ENCODE measurements at places on chromosomes 11 and 22.

GRCh38 chr11:35118906-35119305 lies 20.1 kb upstream of the CD44 start:
- DNase-seq = no peak

GRCh38 chr11:70707821-70708220 lies 309.5 kb downstream of the CTTN start:
- no peak for DNase-seq

GRCh38 chr22:26942637-26942957 lies 285.2 kb downstream of the MIAT start:
- no peak for DNase-seq

DNA sequence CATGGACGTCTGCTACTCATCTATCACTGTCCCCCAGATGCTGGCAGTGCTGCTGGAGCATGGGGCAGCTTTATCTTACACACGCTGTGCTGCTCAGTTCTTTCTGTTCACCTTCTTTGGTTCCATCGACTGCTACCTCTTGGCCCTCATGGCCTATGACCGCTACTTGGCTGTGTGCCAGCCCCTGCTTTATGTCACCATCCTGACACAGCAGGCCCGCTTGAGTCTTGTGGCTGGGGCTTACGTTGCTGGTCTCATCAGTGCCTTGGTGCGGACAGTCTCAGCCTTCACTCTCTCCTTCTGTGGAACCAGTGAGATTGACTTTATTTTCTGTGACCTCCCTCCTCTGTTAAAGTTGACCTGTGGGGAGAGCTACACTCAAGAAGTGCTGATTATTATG lies 9.2 kb upstream of the OR9Q2 start:
- no peak for DNase-seq

DNA sequence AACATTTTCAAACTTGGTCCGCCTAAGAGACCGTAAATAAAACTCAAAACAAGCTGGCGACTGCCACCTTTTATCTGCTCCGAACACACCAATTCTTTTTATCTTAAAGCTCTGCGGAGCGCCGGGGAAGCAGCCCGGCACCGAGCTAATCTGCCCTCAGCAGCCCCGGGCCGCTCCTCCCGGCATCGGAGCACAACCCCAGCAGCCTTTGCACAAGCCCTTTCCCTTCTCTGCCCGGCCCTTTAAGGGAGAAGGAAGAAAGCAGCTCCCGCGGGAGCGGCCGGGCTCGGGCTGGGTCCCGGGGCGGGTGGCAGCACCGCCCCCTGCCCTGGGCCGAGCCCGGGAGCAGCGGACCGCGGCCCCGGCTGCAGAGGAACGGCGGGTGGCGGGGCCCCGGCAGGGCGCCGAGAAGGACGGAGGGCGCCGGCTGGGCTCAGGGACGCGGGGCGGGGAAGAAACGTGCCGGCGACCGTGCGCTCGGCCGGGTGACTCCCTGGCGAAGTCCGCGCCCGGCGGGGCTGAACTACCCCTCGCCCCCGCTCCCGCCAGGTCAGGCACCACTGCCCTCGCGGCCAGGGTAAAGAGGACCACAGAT lies 133.6 kb upstream of the C11orf58 start:
- no peak for DNase-seq

GRCh38 chr11:75350122-75350742 lies 1.2 kb downstream of the ARRB1 start:
- DNase-seq = no peak

GRCh38 chr11:73999581-74000306 lies 9.1 kb downstream of the UCP3 start:
- DNase-seq = no peak

GRCh38 chr11:88297863-88298262 lies 39.7 kb downstream of the CTSC start:
- DNase-seq = no peak
